ENCODE measurements at places on chromosomes 12 and 14.
A peak's percentile ranks its signal among the peaks of the same experiment; 100 is the strongest.

DNA sequence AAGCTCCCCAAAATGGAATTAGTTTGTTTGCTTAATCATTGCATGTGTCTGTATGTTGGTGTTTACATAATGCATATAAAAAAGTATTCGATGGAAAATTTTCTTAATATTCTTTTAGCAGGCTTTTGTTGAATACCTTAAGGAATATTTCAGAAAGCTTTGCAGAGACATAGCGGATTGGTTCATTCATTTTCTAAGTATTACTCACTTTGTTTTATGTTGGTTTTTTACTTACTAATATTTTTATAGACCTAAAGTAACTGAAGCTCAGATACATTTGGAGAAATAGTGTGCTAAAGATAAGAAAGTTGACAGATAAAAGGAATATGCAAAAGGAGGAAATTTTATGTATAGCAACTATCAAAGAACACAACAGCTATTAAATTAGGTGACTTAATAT lies 191.0 kb downstream of the ERC1 start:
- no peak for DNase-seq

- peak; percentile 84 for DNase-seq
Observed at GRCh38 chr14:89384023-89384422, 33.0 kb downstream of the FOXN3 start.

DNA sequence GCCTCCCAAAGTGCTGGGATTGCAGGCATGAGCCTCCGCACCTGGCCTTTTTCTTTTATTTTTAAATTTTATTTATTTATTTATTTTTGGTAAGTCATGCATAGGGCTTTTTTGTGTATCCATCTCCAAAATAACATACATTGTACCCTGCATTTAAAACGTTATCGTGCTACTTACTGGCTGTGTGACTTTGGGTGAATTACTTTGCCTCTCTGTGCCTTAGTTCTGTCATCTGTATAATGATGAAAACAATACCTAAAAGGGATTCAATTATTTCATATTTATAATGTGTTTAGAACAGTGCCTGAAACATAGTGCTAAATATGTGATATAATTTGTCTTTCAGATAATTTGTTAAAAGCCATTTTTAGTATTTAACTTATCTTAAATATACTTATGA lies 19.6 kb downstream of the ZCRB1 start:
- no peak for DNase-seq

- DNase-seq = no peak
Observed at GRCh38 chr12:28192125-28192524, 1.9 kb downstream of the CCDC91 start.

- DNase-seq = no peak
Observed at GRCh38 chr14:21077672-21078071, 7.6 kb downstream of the ARHGEF40 start.

DNA sequence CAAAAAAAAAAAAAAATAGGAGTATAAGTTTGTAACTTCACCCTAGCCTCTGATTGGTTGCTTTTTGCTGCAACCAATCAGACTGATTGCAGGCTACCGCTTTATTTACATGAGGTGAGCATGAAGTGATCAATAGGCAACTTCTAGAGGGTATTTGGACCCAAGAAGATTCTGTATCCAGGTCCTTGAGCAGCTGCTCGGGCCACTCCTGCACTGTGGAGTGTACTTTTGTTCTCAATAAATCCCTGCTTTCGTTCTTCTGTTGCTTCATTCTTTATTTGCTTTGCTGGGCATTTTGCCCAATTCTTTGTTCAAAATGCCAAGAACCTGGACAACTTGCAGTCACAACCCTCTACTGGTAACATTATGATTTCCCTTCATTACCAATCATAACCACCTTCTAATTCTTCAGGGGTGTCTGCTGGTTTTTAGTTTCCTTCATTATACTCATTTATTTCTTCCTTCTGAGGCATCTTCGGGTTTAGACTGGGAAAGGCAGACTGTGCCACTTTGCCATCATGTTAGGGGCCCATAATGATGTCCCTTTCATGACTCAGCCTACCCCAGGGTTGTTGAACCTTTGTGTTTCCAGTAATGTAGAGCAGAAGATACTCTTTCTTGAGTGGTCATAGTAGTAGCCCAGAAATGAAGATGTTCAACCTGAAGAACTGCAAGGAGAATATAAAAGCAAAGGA lies 43.4 kb upstream of the LIMA1 start:
- DNase-seq = no peak

GRCh38 chr12:6840330-6840729 lies 395 bp upstream of the GNB3 start:
- no peak for DNase-seq

DNA sequence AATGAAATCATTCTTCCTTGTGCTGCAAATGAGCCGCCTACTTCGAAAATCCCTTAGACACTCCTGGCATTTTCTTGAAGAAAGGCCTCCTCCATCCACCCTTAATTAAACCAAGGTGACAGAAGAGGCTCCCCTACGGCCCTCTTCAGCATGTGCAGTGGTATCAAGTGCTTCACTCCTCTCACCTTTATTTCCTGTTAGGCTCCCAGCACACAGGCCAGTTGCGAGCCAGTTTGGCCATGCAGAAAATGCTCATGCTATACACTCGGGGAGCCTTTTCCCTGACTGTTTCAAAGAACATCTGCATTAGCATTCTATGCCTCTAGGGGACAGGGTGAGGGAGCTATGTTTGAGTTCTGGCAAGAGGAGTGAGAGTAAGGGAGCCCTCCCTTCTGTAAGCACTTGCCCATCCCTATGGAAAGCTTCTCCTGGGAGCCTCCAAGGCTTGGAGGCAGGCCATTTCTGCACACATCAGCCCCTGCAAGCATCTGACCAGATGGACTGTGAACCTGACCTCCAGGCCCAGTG lies 291.5 kb downstream of the RPS29 start:
- no peak for DNase-seq

DNA sequence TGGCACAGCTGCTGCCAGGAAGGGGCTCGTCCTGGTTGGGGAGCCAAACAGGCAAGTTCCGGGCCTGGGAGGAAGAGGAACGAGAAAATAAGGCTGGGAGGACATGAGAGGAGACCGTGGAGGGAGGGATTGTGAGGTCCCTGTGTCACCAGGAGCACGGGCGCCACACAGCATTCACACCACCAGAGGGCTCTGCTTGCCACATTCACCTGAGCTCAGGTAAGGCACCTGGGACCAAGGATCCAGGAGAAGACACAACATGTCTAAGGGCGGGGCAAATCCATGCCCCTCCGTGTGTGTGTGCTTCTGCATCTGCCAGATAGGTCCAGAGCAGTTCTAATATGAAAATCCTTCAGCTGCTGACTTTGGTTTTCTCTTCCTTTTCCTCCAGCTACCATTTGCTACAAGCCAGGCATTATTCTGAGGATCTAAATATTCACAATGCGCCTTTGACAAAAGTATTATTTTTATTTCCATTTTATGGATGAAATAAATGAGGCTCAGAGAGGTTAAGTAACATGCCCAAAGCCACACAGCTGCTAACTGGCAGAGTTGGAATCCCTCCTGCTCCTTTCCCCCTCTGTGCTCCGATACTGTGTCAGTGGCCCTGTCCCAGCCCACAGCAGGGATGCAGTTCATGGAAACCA lies 14.6 kb downstream of the RAPGEF3 start:
- DNase-seq = peak; percentile 69

GRCh38 chr12:128571906-128572810 lies 251.6 kb downstream of the SLC15A4 start:
- DNase-seq = no peak

DNA sequence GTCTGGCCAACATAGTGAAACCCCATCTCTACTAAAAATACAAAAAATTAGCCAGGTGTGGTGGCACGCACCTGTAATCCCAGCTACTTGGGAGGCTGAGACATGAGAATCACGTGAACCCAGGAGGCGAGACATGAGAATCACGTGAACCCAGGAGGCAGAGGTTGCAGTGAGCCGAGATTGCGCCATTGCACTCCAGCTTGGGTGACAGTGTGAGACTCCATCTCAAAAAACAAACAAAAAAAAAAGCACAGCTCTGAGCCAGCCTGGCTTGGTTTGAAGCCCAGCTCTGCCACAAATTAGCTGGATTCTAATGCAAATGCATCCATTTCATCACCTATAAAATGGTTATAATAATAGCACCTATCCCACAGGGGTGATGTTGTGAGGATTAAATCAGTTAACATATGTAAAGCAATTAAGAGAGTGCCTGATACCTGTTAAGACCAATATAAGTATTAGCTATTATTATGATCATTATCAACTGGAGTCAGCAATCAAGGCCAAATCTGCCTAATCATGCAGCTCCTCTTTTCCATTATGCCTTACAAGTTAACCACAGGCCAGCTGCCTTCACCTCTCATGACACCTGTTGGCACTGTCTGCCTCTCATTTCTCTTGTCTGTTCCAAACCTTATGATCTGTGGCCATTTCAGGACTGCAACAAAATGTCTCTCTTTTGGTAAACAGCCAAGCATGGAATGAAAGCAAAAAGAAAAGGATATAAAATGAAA lies 2.1 kb downstream of the GNPTAB start:
- DNase-seq = no peak

DNA sequence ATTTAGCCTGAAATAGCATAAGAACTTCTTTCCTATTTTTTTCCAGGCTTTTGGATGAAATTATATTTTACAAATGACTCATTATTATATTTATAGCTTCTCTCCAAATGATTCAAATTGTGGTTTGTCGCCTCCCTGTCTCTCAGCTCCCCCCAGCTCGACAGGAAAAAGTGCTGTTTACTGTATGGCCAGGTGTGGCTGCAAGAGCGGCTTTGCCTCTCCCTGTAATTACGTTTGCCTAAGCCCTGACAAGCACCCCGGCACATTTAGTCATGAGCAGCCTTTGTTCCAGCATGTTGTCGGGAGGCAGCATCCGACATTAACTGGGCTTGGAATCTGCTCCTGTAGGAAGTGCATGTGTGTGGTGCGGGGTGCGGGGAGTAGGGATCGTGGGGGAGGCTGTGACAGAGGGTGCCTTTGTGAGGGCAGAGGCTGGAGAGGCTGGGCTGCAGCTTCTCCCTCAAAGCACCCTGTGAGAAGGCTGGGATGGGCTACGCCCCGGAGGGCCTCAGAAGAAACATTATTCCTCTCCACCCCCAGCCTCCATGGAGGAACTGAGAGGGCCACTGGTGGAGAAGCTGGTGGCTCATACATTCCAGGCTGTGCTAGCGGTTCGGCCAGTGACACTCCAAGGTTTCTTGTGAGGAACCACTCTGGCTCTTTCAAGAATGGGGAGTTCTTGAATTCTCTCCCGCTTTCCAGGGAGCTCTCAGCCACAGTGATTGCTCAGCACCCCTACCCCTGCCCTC lies 42.1 kb upstream of the CTDSP2 start:
- DNase-seq = peak; percentile 26

DNA sequence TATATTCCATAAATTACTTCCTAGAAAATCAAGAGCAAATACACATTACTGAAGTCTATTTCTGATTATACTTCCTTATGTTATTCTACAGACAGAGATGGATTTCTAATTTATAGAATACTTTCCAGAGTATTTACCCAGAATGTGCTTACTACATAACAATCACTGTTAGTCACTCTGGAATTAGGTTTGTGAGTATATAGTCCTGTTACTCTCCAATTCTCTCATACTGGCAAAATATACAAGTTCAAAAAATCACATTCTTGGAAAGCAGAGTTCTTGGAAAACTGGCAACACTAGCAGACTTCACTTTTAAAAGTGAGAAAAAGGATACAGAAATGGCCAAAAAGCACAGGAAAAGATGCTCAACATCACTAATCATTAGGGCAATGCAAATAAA lies 7.3 kb downstream of the PPP2R5E start:
- DNase-seq = no peak

GRCh38 chr12:58310809-58311622 lies 369.6 kb downstream of the ATP23 start:
- no peak for DNase-seq

DNA sequence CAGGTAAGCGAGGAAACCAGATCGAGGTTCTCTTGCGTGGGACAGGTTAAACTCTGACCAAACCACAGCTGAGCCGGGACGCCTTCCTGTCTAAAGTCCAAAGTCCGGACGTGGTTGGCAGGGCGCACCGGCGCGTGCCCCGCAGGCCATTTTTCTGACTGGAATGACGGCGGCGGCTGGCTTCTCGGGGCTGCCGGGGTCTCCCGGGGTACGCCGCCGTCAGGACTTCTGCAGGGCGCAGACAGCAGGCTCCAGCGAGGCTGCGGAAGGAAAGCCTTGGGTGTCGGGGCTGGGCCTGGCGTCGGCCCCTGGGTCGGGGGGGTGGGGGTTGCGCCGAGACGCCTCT lies 32.8 kb downstream of the MIA2 start:
- DNase-seq = no peak

- no peak for DNase-seq
Observed at GRCh38 chr12:38490941-38491340, 174.4 kb downstream of the ALG10B start.

DNA sequence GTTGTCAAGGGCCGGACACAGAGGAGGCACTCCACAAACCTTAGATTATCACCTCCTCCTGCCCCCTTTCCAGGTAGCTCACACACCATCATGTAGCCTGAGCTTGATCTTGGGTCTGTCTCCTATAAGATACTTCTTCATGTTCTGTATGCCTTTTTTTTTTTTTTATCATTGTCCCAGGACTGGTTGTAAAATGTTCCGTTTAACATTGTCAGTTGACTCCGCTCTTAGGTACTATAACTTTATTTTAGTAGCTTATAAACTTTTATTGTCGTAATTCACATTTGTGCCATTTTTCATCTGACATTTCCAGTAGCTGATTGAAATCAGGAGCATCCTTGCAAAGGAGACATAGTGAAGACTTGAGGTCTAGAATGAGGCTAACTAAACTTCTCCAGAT lies 79.9 kb downstream of the SLC15A5 start:
- DNase-seq = no peak

DNA sequence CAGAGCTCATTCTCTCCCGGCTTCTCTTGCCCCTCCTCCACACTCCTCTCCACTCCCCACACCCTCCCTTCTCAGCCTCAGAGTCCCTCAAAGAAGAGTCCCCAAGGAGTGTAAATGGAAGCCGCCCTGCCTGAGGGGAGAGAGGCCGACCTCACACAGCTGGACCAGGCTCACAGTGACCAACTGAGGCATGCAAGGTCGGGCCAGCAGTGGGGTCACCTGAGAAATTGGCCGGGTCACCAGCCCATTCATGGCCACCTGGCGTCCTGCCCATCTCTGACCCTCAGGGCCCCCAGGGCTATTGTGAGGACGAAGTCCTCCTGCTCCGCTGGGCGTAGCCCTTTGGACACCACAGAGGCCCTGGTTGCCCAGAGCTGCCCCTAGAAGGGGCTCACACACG lies 49.5 kb upstream of the NUAK1 start:
- no peak for DNase-seq

GRCh38 chr12:2336409-2336829 lies 283.6 kb downstream of the CACNA1C start:
- no peak for DNase-seq

DNA sequence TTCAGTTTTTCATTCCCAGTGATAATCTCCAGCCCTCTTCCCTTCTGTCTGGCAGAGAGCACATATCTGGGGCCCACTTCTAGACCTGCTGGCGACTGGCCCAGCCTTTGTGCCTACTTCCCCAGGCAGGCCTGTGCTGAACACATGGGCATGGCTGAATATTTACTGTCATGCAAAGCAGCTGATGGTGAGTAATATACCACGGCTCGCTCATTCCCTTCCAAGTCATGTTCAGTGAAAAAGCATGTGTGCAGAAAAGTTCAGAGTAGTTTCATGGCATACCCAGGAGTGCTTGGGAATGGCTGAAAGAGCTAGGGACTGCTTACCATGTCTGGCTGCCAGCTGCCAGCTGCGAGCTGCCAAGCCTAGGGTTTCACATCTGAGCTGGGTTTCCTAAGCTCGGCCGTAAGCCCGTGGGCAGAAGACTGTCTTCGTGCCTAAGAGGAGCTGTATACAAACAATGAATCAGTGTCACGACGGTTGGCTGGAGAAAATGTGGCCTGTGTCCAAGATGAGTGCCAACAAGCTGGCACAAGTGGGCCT lies 179.9 kb upstream of the PELI2 start:
- DNase-seq = no peak

- no peak for DNase-seq
Observed at GRCh38 chr14:30756594-30756993, 117.8 kb upstream of the COCH start.
